ENCODE measurements at places on chromosomes 6 and 20.
A peak's percentile ranks its signal among the peaks of the same experiment; 100 is the strongest.

DNA sequence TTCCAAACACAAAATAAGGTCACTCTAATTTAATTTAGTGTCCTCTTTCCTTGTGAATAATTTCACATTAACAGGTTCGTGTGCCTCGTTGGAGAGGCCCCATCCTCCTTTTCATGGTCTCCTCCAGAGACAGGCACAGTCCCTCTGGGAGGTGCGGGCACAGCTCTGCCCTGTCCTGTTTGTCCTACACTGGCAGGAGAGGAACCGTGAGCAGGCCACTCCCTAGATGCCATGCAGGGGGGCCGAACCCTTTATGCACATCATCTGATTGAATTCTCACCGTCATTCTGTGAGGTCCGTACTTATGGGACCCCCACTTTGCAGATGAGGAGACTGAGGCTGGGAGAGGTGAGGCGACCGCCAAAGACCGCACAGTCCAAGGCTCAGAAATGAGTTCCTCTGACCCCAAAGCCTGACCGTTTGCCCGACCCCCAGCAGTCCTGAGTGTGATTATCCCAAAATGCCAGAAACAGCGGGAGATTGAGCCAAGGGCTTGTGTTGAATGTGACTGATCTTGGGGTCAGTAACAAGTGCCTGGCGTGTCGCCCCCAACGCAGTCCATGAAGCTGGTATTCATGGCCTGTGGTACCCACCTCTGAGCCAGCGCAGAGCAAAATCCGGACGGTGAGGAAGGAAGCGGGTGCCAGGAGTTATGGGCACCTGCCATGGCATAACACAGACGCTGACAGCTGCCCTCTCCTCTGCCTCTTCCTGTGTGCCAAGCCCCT is 43.5 kb downstream of the PMEPA1 start:
- peak; percentile 42 for DNase-seq

- no peak for DNase-seq
Observed at GRCh38 chr6:163808231-163808630, 393.7 kb downstream of the QKI start.

DNA sequence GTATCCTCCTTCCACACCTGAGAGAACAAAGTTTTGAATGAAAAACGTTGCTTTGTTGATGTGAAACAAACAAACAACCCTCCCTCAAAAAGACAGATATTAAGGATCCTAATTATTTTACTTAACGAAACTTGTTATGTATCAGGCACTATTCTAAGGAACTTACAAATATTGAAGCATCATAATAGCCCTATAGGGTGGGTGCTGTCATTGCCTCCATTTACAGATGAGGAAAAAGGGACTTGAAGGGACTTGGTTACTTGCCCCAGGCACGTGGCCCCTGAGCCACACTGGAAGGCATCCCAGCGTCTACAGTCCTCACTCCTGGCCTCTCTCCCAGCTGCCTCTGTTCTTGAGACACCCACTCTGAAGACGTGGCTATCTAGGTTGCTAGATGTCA is 20.2 kb upstream of the OLIG3 start:
- no peak for DNase-seq

GRCh38 chr20:48898210-48898609 is 23.3 kb upstream of the ARFGEF2 start:
- no peak for DNase-seq

GRCh38 chr6:4914420-4915159 is 89.2 kb downstream of the RPP40 start:
- DNase-seq, result no peak

GRCh38 chr6:22435151-22435550 is 134.2 kb upstream of the HDGFL1 start:
- no peak for DNase-seq

DNA sequence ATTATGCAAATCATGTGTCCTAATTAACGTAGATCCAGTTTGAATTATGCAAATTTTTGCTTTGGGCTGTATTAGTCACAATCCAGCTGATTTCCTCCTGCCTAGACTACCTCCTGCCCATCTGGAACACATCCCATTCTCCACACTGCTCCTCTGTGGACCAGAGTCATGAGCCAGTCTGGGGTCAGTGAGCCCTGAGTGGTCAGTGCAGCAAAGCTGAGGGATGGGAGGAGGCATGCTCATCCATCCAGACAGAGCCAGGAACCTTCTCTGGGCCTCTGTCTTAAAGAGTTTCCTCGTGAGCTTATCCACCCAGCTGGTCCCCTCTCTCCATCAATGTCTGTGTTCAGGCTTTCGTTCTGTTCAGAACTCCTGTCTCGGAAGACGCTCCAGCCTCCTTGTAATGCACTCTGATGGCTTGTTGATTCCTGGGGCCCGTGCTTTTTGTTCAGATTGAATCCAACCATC is 747.8 kb downstream of the PTPRT start:
- DNase-seq, result no peak

DNA sequence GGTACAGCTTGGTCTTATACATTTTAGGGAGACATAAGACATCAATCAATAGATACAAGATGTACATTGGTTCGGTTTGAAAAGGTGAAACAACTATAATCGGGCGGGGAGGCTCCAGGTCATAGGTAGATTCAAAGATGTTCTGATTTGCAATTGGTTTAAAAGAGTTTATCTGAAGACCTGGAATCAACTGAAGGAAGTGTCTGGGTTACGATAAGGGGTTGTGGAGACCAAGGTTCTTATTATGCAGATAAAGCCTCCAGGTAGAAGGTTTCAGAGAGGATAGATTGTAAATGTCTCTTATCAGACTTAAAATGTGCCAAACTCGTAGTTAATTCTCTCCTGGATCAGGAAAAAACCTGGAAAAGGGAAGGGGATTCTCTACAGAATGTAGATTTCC is 5.9 kb upstream of the SERPINB6 start:
- DNase-seq, result no peak

GRCh38 chr6:16278048-16278724 is 39.8 kb downstream of the GMPR start:
- DNase-seq, result no peak

DNA sequence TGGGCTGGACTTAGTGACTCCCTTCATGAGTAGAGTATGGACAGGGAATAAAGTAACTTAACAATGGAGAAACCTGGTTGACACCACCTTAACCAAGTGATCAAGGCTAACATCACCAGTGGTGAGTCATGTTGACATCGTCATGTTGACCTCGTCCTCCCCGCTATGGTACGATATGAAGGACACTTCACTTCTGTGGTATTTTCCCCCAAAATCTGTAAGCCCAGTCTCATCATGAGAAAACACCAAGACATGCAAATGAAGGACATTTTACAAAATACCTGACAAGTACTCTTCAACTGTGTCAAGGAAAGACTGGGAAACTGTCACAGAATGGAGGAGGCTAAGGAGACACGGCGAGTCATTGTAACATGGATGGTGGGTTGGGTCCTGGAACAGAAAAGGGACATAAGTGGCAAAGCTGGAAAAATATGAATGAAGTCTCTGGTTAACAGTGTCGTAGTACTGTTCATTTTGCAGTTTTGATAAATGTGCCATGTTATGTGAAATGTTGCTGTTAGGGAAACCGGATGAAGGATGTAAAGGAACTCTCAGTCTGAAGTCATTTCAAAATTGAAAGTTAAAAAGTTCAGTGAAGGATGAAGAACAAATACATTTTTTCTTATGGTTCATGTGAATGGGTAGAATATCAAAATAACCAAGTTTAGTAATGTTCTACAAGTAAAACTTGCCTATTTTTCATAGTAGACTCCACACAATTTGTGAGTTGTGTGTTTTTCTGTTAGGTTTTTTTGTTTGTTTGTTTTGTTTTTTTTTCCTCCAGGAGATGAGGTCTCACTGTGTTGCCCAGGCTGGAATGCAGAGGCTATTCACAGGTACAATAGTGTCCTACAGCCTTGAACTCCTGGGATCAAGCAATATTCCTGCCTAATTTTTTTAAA is 247.5 kb downstream of the TMEM242 start:
- no peak for DNase-seq

DNA sequence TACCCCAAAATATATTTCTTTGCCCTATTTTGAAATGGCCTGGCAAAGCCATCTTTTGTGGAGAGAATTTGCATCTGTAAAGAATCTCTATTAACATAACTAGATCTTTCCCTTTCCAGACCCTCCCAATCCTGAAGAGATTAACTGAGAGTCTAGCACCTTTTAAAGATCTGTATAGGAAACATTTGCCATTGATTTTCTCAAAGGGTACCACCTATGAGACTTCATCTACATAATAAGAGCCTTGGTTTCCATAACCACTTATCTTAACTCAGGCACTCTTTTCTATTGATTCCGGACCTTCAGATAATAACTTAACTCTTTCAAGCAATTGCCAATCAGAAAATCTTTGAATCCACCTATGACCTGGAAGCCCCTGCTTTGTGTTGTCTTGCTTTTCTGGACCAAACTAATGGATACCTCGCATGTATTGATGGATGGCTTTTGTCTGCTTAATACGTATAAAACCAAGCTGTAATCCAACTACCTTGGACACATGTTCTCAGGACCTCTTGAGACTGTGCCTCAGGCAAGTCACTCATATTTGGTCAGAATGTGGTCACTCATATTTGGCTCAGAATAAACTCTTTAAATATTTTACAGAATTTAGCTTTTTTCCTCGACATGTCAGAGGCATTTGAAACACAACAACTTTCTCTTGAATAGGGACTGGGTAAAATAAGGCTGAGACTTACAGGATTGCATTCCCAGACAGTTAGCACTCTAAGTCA is 31.4 kb downstream of the SLC22A2 start:
- DNase-seq, result no peak

GRCh38 chr6:67736161-67736560 is 898.9 kb upstream of the ADGRB3 start:
- no peak for DNase-seq

- DNase-seq, result no peak
Observed at GRCh38 chr6:71250099-71250602, 38.5 kb upstream of the OGFRL1 start.

DNA sequence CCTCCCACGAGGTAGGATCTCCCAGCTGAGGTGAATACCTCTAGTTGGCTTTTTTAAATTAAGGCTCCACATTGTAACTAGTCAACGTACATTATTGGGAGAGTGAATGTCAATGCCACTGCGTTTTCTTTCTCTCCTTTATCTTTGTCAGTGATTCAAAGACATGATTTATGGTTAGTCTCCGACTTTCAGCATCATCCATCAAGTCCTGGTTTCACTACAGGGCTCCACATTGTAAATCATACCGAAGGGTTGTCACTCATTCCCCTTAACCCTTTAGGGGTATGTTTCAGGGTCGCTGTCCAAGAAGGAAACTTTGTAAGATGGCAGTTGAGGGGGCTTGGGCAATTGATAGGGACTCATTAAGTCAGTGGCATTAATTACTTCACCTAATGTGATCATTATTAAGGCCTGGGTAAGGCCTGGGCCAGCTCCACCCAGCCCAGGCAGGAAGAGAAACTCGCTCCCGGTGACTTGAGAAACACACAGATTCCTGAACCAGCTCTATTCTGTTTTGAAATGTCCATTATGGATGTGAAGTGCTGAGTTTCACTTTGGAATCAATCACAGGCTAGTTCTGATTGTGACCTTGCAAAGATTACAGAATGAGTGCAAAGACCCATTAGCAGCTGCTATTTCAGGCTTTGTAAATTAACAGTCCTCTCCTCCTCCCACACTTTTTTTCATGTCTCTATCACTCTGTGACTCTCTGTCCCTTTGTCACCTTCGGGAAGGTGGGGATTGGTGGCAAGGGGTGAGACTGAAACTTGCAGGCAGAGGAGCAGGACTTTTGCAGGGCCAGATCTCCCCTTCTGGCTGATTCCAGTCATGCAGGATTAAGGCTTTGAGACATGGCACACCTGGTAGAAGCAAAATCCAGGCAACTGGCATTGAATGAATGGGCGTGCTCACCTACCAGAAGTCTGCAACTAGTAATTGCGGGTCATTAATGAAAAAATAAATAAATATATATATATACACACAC is 222.4 kb downstream of the TSHZ2 start:
- DNase-seq, result no peak

DNA sequence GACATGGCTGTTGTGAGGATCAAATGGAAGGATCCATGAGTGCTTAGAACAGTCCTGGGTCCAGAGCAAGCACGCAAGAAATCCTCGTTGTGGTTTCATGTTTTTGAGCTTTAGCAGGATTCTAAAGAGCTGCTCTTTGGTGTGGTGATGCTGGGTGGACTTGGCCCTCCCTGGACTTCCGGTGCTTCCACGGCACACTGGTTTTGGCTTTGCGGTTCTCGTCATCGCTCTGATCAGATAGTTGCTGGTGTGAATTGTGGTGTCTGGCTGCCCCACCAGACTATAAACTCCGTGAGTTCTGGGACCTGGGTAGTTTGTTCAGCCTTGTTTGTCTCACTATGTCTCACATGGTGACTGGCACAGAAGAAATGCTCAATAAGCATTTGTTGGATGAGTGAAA is 3.3 kb downstream of the HNF4A start:
- no peak for DNase-seq

GRCh38 chr20:58215116-58215515 is 13.3 kb downstream of the ANKRD60 start:
- DNase-seq, result no peak

- DNase-seq, result no peak
Observed at GRCh38 chr6:168400037-168400436, 40.9 kb upstream of the SMOC2 start.

- no peak for DNase-seq
Observed at GRCh38 chr6:57342148-57342669, 24.8 kb downstream of the PRIM2 start.

- no peak for DNase-seq
Observed at GRCh38 chr6:111573892-111574797, 31.5 kb downstream of the TRAF3IP2 start.

DNA sequence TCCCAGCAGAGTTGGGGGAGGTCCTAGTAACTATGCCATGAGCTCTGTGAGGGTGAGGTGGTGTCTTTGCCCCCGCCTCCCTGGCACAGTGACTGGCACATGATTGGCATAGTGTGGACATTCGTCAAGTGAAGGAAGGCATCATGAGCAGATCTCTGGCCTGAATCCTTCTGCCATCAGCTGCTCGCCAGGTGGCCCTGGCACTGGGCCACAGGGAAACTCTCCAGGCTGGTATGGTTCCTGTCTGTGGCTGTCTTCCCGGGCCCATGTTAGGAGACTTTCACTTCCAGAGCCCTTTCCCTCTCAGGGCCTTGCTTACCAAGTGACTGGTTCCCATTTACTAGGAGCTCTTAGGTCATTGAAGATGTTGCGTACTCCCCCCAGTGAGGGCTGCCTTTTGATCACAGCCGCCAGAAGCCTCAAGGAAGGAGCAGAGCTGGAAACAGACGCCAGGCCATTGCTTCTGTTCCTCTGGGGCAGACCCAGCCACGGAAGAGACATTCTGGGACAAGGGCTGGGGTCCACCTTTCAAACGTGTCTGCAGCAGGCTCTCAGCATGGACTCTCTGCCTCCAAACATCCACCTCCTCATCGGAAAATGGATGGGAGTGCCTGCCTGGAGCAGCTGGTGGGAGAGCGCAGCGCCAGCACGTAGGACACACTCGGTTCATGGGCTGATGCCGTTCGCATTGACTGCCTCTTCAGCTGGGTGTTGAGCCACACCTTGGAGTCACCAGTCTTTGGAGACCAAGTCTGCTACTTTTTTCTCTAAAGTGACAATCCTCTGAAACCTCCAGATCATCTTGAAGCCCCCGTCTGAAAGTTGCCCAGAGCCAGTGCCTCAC is 67.2 kb downstream of the PTPN1 start:
- peak; percentile 84 for DNase-seq

DNA sequence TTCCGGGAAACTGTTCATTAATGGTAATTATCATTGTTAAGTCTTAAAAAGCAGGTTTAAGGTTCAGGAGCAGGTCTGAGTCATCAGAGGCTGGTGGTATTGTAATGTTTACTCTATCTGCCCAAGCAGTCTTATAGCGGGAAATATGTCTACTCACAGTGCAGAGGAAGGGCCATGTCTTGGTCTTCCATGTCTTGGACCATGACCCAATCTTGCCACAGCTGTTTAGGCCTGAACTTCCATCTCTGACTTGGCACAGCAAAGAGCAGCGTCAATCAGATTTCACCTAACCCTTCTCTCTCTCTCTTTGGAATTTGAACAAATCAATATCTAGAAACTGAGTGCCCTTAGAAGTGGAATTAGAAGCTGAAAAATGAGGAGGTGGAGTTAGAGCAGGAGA is 25.8 kb downstream of the SLC2A12 start:
- DNase-seq, result no peak

Data from pancreas (tissue), 10 donors.